Activated CD4-positive, CD25-positive, alpha-beta regulatory T cell treated with anti-CD3 and anti-CD28 coated beads, Interleukin-2, amount 50 U/mL, for 72 hours (primary cell): ENCODE measurements at places on chromosomes 3 and 15.

- DNase-seq = no peak
Measured at GRCh38 chr3:102255736-102256135, 179.1 kb upstream of the ZPLD1 start.

- DNase-seq = no peak
Measured at GRCh38 chr3:135017003-135017893, 222.2 kb downstream of the EPHB1 start.

DNA sequence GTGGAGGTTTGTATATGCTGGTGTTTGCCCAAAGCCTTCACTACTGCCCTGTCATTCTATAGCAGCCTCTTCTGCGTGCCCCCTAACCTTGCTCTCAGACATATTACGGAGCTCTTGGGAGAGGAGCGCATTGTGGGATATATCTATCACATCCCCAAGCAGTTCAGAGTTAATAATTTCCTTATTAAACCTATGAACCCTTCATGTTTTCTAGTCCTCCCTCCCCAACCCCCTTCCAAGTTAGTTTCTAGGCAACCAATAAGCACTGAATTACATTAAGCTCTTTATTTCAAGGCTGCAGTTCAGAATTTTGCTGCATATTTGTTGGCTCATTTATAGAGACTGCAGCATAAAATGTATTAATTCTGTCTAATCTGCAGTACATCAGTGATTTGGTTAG lies 57.3 kb upstream of the GRM7 start:
- DNase-seq = no peak

GRCh38 chr3:190526787-190527762 lies 13.2 kb downstream of the IL1RAP start:
- DNase-seq = no peak

DNA sequence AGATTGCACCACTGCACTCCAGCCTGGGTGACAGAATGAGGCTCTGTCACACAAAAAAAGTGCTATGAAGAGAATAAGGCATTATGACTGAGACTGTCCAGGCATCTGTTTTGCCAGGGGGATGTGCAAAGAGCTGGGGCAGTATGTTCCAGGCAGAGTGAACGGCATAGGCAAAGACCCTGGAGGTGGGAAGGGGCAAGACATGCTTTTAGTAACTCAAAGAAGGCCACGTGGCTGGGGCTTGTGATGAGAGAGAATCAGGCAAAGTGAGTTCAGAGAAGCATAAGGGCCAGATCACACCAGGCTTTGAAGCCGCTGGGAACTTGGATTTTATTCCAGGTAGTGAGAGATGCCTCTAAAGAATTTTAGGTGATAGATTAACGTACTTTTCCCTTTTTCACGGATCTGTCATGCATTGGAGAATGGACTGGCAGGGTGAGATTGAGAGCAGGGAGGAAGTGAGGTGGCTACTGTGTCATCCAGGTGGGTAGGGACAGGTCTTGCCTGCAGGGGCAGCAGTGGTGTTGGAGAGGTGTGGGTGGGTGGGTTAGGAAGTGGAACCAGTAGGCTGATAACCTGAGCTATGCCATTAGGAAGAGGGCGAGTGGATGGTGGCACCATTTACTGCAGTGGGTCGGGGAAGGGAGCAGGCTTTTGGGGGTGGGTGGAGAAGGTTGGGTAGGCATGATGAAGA lies 31.7 kb downstream of the ATP2B2 start:
- DNase-seq = no peak

- no peak for DNase-seq
Measured at GRCh38 chr3:172334671-172335207, 113.5 kb downstream of the GHSR start.
